ENCODE measurements at places on chromosomes 5 and 9.
A peak's percentile ranks its signal among the peaks of the same experiment; 100 is the strongest.

DNA sequence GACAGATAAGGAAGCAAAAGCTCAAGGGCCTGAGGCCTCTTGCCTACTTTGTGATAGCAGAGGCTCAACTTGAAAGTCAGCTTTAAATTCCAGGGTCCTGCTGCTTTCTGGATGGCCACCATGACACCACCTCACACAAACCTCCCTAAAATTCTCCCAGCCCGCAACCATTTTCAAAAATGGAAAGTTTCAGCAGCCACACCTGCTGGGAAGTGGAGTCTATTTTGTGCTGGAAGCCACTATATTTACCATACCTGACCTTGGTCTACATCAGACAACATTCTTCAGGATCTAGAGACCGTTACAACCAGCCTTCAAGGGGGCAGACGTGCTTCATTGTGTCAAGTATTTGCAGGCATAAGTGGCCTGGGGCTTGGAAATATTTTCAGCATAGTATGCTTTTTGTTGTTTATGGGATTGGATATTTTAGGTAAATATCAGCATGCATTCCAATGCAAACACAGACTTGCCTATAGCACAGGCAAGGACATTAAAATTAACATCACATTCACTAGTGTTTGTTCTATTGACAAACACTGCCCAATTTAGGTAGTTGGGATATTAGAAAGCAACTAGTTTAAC, 50.9 kb downstream of the BOD1 start:
- no peak for DNase-seq

DNA sequence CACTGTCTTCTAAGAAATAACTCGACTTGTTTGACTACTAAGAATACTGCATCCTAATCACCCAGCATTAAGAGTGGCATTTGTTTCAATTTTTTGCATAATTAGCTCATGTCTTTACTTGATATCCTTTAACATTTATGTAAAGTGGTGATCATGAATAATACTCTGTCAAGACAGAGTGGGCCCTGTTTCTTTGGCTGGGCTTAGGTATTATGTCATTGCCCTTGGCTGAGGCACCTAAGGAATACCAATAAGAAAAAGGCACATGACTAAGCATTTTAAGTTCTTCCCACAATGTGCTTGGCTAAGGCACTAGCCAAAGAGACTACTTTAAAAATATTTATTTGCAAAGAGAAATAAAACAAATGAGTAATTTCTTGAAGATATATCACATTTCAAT, 308.1 kb downstream of the CTNND2 start:
- no peak for DNase-seq

DNA sequence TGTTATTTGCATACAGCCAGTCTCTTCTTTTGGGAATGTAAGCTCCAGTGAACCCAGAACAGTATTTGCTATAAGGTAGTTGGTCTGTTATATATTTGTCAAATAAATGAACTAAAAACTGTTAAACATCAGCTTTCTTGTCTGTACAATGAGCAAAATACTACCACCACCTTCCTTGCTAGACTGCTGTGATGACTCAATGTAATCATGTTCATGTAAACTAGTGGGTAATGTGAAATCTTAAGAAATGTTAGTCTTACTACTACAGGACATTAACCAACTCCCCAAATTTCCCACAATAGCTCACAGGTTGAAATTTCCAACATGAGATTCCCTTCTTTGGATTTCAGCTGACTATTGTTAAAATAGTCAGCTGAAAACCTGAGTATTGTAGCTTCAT, 176.1 kb downstream of the TRPM3 start:
- DNase-seq: no peak

DNA sequence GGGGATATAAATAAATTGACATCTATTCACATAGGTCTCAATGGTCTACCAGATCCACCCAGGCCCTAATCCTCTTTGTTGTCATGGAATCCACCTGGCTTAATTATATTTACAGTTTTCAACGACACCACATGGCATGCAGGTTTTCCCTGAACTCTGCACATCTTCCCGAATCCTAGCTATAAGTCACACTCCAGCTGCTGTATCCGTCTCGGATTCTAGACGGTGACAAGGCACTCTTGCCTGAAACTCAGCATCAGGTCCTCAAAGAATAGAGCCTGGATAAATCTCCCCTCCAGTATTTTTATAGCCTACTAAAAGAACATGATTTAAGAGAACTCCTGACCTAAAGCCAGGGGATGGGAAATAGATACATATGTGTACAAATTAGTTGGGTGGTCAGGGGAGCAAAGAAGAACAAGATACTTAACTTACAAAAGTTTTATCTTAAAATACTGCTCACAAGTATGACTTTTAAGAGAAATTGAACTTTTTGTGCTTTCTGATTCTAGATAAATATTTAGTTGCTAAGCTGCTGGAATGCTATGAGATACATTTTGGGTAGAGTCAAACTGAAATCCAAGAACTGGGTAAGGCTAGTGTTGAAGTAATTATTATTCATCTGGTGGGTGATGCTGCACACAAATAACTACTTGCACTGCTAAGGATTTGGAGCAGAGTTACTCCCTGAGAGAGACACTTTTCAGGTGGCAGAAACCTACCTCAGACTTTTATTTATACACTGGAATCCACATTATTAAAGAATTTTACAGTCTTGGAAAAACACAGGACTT, 187.3 kb downstream of the EFNA5 start:
- no peak for DNase-seq

DNA sequence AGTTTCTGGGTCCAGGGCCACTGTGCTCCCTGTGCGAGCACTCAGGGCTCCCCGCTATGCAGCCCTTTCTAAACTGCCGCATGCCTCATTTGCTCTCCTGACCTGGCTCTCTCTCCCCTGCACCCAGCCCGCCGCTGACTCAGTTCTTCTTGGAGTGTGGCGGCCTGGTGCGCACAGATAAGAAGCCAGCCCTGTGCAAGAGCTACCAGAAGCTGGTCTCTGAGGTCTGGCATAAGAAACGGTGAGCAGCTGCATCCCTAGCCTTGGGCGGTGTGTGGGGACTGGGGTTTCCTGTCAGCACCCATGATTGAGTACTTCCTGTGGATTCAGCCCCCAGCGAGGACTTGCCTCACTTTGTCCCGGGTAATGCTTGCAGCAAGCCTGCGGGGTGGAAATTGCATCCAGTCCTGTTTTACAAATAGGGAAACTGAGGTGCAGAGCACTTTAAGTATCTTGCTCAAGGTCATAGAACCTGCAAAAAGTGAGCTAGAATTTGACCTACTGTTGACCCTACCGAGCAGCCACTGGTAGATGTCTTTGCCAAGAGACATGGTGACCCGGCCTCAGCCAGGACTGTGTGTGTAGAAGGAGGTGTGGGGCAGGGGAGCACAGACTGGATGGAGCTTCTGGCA, 27.9 kb downstream of the USP20 start:
- DNase-seq: peak; percentile 77
